ENCODE measurements at places on chromosomes 6 and 20. TPM values are rescaled to one million over a fixed set of nuclear protein-coding genes. Genes with fewer than 3 reads are reported as not detected.
A peak's percentile ranks its signal among the peaks of the same experiment; 100 is the strongest.

DNA sequence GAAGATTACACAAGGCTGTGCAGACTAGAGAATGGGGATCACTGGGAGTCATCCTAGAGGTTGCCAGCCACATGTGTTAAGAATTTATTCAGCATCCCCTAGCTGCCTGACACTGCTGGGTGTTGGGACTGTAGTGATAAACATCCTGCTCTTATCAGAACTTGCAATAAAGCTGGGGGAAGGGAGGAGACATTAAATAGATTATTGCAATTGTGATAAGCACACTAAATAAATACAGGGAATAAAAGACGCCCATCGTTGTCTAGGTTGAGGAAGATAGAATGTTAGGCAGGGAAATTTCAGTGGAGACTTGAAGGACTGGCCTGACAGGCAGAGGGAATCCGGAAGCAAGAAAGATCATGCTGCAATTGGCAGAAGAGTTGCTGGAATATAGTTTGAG, 33.2 kb upstream of the TRAM2 start:
- no peak for DNase-seq

DNA sequence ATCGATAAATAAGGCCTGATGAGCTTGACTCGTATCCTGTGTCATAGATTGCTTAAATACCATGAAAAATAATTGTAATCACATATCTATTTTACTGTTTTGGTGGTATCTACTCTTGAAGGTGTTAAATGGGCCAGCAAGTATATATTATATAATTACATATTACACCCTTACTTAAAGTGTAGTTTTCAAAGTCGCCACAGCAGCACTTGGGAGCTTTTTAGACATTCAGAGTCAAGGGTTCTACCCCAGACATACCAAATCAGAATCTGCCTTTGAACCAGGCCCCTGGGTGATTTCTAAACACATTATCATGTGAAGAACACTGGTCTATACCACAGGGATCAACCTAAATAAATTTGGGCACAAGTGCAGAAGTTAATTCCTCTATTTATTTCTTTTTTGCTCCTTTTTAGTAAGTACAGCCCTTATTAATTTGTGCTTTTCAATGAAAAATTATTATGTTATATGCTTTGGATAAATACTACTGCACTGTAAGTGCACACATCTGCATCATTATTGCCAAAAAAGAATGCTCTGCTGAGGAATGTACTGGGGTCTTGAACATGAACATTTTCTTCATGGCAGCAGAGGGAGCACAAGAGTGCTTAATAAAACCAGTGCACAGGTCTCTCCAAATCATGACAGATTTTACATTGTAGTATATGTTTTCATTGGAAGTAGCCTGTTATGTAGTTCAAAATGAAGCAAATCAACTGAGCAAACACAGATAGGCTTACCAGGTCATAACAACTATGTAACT, 3.1 kb upstream of the ATXN1 start:
- DNase-seq = no peak

Gene DEFB124
- total RNA-seq = not detected

DNA sequence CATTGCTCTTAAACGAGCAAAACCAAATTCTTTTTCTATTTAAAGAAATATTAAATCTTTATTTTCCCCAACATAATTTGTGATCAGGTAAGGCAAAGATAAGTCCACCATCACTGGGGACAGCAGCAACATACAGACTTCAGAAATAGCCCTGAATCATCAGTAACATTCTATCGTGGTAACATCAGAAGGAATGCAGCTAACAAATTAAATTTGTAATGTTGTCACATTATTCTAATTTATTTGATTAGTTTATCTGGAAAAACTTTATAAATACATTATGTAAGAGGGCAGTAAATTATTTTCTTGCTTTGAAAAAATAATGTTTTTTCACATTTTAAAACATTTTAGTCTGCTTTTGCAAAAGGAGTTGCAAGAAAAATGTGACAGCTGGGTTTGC, 53.6 kb upstream of the BCLAF1 start:
- no peak for DNase-seq

DNA sequence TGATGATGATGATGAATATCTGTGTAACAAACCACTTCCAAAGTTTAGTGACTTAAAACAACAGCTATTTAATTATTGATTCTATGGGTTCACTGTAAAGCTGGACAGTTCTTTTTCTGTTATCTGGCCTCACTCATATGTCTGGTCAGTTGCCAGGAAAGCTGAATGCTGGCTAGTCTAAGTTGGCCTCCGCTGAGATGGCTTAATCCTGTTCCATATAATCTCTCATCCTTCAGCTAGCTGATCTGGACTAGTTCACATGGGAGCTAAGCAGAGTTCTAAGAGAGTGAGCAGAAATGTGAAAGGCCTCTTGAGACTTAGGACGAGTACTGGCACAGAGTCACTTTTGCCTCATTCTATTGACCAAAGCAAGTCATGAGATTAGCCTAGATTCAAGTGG, 334.7 kb upstream of the FLRT3 start:
- no peak for DNase-seq

GRCh38 chr6:142872376-142872775, 72.6 kb downstream of the HIVEP2 start:
- DNase-seq = peak; percentile 53

DNA sequence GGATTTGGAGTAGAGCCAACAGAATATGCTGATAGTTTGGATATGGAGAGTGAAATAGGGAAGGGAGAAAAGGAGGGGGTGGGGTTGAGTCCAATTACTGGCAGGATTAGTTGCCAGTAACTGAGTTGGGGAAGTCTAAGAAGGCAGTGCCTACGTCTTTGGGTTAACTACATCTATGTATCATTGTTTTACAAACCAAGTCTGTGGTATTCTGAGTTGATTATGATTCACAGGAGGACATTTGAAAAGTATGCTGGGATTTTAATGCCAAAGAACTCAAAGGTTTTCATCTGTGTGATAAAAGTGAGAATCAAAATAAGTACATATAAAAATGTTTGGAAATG, 14.7 kb downstream of the DSE start:
- DNase-seq = no peak

DNA sequence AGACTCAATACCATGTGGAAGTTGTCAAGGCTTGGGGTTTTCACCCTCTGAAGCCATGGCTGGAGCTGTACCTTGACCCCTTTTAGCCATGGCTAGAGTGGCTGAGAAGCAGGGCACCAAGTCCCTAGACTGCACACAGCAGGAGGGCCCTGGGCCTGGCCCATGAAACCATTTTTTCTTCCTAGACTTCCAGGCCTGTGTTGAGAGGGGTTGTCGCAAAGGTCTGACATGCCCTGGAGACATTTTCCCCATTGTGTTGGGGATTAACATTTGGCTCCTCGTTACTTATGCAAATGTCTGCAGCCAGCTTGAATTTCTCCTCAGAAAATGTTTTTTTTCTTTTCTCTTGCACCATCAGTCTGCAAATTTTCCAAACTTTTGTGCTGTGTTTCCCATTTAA, 196.4 kb downstream of the SLC16A10 start:
- DNase-seq = no peak

DNA sequence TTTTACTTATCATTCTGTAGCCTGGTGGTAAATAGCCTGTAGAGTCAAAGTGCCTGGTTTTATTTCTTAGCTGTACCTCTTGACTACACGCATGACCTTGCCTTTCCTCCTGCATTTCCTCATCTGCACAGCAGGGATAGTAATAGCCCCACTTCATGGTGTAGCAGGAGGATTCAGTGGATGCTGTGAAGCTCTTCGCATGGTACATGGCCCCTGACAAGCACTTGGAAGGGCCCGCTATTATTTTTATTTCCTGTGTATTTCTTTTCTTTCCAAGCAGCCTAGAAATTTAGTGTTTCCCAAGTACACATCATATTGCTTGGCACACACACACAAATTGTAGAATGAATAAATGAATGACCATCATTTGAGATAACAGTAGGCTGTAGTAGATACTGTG, 547.2 kb downstream of the CDH26 start:
- DNase-seq = no peak

Gene CST2
- total RNA-seq = not detected

Gene RALY
- 152 TPM for total RNA-seq

GRCh38 chr20:36875702-36876472, at the start of gene TLDC2:
Gene TLDC2 (plus strand): TSS chr20:36876138. CDS start chr20:36876175, 37 bp downstream.
- DNase-seq = no peak

DNA sequence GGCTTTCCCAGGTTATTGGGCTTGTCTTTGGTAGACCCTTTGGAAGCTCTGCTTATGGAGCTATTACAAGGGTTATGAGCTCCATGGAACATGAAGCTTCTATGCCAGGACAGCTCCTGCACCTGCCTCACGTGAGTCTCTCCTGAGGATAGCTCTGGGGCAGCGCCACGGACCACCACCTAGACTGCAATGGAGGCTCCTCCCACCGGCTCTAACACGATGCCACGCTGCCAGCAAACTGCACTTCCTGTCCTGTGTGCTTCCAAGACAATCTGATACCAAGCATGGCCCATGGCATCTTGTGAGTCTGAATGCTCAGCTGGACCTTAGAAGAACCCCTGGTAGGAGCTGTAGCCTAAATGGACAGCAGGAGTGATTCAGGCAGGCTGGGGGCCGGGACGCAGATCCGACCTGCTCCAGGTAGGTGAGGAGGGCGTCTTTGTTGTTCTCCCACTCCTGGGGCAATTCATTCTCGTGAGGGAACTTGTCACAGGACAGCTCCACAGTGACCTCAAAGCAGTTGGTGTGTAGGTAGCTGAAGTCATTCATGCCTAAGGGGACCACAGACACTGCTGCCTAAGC, 5.5 kb downstream of the CPXM1 start:
- no peak for DNase-seq

DNA sequence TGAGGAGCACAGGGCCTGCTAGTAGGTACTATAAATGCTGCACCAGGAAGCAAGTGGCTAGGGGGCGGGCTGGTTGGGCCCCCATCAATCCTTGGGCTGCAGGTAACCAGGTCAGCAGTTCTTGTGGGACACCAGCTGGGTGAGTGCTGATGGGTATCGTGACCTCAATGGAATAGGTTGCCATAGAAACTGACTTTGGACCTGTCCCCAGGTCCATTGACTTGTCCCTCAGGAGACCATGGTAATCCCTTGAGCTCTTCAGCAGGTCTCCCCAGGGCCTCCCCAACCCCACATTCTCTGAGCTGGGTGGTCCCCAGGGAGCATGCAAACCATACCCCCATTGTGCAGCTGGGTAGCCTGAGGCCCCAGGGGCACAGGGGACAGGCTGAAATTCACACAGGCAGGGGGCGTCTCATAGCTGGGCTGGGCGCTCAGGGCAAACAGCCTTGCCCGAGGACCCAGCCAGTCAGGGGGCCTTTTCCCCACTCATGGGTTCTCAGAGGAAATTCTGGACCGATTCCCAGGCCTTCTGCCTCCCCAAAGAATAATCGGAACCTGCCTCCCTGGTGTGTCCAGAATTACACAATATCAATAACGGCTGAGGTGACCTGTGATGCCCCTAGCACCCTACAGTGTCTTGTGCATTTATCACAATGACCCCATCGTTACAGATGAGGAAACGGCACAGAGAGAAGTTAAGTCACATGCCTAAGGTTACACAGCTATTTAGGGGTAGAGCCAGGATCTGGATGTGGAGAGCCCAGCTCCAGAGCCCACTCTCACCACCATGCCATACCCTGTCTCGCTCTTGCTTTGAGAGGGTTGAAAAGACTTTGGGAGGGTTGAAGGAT, 35.9 kb downstream of the SRC start:
- DNase-seq = no peak

DNA sequence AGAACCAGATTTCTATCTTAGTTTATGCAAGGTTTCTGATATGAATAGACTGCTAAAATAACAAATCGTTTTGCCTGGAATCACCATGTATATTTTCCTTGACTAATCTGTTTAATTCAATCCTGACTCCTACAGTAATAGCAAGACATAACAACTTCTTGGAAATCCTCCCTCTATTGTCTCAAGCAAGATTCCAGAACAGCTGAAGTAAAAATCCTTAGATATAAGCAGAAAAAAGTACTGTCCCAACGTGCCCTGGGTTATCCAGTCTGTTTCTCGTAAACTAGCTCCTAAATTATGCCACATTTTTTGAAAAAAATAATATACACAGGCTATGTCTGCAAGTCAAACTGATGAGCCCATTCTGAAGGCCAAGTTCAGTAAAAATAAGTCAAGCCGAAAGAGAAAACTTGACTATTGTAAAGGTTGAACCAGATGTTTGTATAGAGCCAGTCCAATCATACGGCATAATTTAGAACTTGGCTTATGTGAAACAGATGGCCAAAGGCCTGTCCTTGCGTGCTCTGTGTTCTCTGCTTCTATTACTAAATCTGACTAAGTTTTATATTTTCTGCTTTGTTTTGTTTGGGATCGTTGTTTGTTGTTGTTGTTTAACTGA, 341.6 kb upstream of the NRSN1 start:
- DNase-seq = no peak

Gene SMIM28
- total RNA-seq = not detected

GRCh38 chr20:62972845-62973745, 20.6 kb downstream of the SLC17A9 start:
- no peak for DNase-seq

- no peak for DNase-seq
Observed at GRCh38 chr6:91276315-91276714, 689.4 kb upstream of the MAP3K7 start.

DNA sequence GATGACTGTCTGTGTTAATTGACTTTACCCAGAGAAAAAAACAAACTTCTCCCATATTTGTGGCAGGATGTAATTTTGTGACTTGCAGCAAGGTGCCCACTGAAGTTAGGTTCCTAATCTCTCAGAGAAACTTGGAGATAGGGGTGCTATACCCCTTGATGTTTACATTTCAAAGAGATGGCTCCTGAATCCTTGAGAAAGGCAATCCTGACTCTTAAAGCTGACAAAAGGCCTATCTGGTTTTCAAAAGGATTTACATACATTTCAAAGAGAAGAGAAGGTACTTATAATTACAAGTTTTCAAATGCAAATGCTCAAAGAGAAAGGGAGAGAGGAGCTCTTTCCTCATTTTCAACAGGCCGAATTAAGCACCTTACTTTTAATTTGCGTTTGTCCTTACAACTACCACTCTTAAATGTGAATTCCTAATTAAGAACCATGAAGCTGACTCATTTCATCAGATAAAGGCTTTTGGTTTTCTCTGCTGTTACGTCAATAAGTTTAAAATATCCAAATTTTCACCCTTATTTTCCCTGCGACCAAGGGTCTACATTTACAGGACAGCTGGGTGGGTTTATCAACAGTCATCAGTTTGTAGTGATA, 711.8 kb upstream of the MAP3K7 start:
- DNase-seq = no peak

DNA sequence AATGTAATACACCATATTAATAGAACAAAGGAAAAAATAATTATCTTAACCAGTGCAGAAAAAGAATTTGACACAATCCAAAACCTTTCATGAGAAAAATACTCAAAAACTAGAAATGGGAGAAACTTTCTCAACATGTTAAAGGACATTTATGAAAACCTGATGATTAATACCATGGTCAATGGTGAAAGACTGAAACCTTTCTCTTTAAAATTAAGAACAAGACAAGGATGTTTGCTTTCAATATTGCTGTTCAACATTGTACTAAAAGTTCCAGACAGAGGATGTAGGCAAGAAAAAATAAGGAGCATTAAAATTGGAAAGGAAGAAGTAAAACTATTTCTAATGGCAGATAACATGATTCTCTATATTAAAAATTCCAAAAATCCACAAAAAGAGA, 981.3 kb upstream of the FLRT3 start:
- no peak for DNase-seq

Measured in activated CD4-positive, alpha-beta T cell treated with anti-CD3 and anti-CD28 coated beads, Interleukin-2, amount 10 ng/mL, durations not matched to agents 24 days and 14 days (primary cell).